Stimulated activated naive CD4-positive, alpha-beta T cell (primary cell): ENCODE measurements at places on chromosomes 2 and 18.

DNA sequence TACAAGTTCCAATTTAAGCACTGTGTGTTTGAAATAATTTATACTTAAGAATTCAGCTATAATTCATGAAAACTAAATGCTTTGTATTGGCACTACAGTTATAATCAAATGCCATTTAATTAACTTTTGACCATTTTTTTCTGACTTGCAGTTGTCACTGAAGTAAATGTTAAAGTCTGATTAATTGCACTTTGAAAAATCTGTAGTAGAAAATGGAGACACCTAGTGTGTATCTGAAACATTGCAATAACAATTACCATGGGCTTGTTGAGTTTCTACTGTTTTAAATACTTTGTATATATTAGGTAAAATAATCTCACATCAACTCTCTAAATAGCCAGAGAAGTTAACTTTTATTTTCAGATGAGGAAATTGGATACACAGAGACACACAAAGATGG is 458.6 kb upstream of the FSIP2 start:
- DNase-seq = no peak

DNA sequence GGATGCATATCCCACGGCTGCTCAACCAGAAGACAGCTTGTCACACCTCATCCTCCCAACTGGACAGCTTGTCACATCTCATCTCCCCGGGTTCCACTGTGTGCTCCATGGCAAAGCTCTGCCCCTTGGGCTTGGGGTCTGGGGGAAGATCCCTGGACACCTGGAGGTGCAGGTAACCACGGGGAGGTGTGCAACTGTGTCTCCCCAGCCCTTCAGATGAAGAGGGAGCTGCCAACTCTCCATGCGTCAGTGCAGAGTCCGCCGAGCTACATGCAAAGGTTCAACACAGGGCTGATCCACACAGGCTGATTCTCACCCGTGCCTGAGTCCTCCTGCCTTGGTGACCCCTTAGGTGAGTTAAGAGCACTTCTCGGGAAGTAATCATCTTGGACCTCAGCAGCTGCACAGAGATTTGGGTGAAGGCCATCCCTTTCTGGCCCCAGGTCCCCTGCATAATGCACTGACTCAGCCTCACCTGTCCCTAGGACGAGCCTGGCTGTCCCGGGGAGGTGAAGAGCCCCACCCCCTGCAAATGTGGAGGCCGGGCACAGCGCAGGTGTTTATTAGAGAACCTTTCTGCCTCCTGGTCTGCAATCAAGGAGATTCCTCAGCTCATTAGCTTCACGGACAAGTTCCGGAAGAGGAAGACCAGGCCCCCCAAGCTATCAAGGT is 157.9 kb downstream of the PXDN start:
- DNase-seq = no peak

- DNase-seq = no peak
These were observed 1.5 kb upstream of the MPPE1 start for GRCh38 chr18:11909591-11910026.

- DNase-seq = no peak
These were observed 192.4 kb downstream of the L3MBTL4 start for GRCh38 chr18:6222271-6222670.

GRCh38 chr2:28094739-28095138 is 204.2 kb downstream of the BABAM2 start:
- no peak for DNase-seq

GRCh38 chr2:230984393-230985220 is 11.3 kb upstream of the SPATA3 start:
- DNase-seq = no peak

DNA sequence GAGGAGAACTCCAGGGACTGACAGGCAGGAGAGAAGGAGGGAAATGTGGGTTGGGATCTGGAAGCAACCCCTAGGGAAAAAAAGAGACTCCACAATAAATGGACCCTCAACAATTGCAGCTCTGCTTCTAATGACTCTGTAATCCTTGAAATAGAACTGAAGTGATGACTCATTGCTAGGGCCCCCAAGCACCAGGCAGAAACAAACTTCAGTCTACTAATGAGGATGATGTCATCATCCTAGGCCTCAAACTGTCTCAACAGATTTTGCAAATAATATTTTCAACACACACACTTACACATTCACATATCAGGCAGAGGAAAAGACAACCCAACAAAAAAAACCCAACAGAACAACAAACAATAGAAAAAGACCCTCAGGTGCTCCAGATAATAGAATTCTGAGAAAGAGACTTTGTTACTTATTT is 143.3 kb downstream of the HDAC4 start:
- DNase-seq = no peak

DNA sequence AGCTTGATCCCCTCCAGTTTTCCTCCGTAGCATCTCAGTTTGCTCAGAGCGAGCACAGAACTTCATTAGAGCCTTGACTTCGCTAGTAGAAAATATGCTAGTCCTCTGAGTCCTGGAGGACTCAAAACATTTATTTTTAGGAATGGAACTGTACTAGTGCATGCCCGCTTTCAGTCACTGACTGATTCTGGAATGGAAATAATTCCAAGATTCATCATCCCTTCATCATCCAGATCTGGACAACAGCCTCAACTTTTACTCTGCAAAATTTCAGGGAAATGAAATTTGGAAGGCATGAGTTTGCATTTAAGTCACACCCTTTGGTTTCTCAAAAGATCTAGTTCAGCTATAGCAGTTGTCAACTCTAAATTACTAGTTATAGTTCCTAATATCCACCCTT is 304.6 kb downstream of the XIRP2 start:
- DNase-seq = no peak

DNA sequence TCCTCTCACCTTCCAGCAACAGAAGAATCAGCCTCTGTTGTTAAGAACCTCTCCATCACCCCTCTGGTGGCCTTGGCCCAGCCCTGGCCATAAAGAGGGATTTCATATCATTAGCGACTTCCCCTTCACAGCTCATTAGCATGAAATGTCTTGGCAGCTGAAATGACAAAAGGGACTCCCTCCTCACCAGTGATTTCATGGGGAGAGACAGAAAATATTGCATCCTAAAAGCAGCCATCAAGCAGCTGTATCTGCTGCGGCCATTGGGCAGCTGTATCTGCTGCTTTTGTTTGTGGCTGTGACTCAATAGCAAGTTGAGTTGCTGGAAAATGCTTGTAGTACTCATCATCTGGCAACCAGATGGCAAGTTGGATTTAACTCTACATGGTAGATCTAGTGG is 105.9 kb upstream of the RMDN2 start:
- DNase-seq = no peak

GRCh38 chr18:48304906-48305693 is 104.1 kb downstream of the ZBTB7C start:
- DNase-seq = no peak

DNA sequence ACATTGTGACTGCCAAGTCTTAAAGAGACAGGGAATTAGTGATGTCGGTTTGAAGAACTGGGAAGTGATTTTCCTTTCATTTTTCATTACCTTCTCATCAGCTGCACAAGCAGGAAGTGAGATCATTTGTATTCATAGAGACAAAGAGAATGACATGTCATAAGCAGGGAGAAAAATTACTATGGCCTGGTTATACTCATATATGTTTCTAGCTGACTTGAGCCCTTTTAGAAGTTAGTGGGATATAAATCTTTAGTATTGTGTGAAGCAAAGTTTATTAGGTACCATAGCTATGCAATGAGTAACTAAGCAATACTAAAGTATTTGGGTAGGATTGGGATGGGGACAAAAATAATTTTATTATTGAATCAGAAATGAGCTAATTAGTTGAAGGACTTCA is 284.1 kb downstream of the PID1 start:
- no peak for DNase-seq

DNA sequence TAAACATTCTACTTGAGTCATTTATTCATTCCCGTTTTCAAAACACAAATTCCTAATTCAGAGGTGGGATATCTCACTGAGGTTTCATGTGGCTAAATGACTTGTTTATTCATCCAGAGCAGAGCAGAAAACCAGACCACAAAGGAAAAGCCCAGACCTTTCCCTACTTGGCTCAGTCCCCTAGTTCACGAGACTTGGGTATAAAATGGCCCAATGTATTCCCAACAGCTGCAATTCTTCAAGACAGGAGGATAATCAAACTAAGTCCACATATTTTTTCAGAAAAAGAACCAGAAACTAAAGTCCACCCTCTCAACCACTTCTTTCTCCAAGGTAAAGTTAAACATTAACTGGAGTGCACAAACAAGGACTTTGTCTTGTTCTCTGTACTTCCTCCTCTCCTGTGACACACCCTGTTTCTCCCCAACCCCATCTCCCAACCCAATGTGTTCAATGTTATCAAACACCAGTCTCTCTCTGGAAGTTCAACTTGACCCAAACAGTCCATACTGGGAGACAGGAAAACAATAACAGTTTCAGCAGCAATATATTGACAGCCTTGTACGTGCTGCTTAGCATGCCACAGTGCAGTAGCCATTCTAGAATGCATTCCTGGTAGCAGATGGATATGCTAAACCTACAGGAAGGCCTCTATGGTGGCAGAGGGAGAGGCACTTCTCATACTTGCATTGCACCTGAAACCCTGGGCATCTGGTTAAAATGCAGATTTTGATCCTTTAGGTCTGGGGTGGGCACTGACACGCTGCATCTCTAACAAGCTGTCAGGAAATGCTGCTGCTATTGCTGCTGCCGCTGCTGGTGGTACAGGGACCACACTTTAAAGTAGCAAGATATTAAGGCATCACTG is 110.7 kb downstream of the INO80D start:
- DNase-seq = no peak

DNA sequence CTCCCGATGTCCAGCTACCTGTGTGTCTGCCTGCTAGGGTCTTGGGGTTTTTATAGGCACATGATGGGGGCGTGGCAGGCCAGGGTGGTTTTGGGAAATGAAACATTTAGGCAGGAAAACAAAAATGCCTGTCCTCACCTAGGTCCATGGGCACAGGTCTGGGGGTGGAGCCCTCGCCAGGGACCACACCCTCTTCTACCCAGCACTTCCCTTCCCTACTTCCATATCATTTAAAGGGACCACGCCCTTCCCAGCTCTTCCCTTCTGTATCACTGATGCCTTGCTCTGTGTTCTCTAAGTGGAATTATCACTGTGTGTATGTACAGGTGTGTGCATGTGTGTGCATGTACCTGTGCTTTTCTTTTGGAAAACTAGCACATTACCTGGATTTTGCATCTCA is 6.3 kb downstream of the UGT1A1 start:
- DNase-seq = no peak

GRCh38 chr2:156673333-156673615 is 237.1 kb downstream of the GPD2 start:
- no peak for DNase-seq
